ENCODE measurements at places on chromosomes 7 and 10. TPM values are rescaled to one million over a fixed set of nuclear protein-coding genes. Genes with fewer than 3 reads are reported as not detected.

The CRYGN gene
- 0.35 TPM for total RNA-seq

The ANTXRL gene
- total RNA-seq = not detected

The ACTL6B gene
- total RNA-seq = not detected

The HOXA1 gene
- total RNA-seq = 0.58 TPM

The NRG3 gene
- total RNA-seq = not detected

The AOAH gene
- 18.8 TPM for total RNA-seq

The MMD2 gene
- not detected for total RNA-seq

The CALML3 gene
- not detected for total RNA-seq

The GPER1 gene
- total RNA-seq = 0.24 TPM

The GOLGA7B gene
- 0.55 TPM for total RNA-seq

The LEP gene
- not detected for total RNA-seq

The PSD gene
- total RNA-seq = 8.6 TPM

The TMEM196 gene
- total RNA-seq = not detected

The PTPRN2 gene
- 0.79 TPM for total RNA-seq

The HMX2 gene
- total RNA-seq = 0.58 TPM

The PNLIPRP3 gene
- total RNA-seq = not detected

The ADCK2 gene
- 38.9 TPM for total RNA-seq

The ZCCHC24 gene
- 1.1 TPM for total RNA-seq

The AZGP1 gene
- total RNA-seq = not detected

The KNDC1 gene
- total RNA-seq = 0.28 TPM

The FFAR4 gene
- total RNA-seq = not detected

The FRMD4A gene
- total RNA-seq = 0.35 TPM

The CARD11 gene
- total RNA-seq = 114 TPM

The WDFY4 gene
- total RNA-seq = 0.58 TPM

The CUBN gene
- total RNA-seq = 0.65 TPM

The PIK3CG gene
- 10.2 TPM for total RNA-seq

The PTPN20 gene
- 0.99 TPM for total RNA-seq

The SLC13A1 gene
- not detected for total RNA-seq

The RAB19 gene
- total RNA-seq = 17.5 TPM

The MRC1 gene
- total RNA-seq = 0.14 TPM

The TSPAN33 gene
- total RNA-seq = 17.3 TPM

The HOXA11 gene
- total RNA-seq = 0.14 TPM

The GTPBP10 gene
- total RNA-seq = 47.6 TPM

The OPN4 gene
- total RNA-seq = not detected

The CAV1 gene
- total RNA-seq = 0.25 TPM

The ADD3 gene
- 97.9 TPM for total RNA-seq

The GSTO2 gene
- 9.5 TPM for total RNA-seq

The ARHGEF5 gene
- 16.8 TPM for total RNA-seq

The FAM237B gene
- not detected for total RNA-seq

The LRRN3 gene
- total RNA-seq = 24.0 TPM

The CFTR gene
- total RNA-seq = not detected

The DYDC2 gene
- not detected for total RNA-seq

The FEZF1 gene
- not detected for total RNA-seq

The UTF1 gene
- total RNA-seq = not detected
